Natural killer cell treated with Interleukin-12 subunit alpha and Interleukin-12 subunit beta and Interleukin-15 and Interleukin-18, amount 100 ng/mL, for 72 hours (primary cell): ENCODE measurements at places on chromosomes 11 and 22. TPM values are rescaled to one million over a fixed set of nuclear protein-coding genes. Genes with fewer than 3 reads are reported as not detected.

DNA sequence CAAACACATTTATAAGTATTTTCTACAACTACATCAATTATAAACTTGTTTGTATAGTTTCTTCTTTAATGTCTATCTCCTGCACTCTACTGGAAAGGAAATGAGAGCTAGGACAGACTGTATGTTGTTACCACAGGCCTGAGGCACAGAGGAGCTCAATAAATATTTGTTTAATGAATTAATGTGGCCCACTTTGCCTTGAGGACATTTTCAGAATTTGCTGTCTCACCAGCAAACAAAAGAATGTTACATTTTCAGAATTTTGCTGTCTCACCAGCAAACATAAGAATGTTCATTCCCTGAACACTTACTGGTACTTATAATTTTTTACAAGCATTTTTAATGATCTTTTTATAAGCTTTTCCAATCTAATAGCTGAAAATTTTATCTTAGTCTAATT, 41.9 kb upstream of the WNT7B start:
- H3K27ac ChIP-seq = no peak overlapping the region
- peaks cover 3% of the 10 kb centered on the region for H3K27me3 ChIP-seq
- no peak for DNase-seq
- no peaks in the 10 kb centered on the region for H3K36me3 ChIP-seq
- H3K4me3 ChIP-seq = no peak overlapping the region

GRCh38 chr11:79393362-79394043, 47.3 kb downstream of the TENM4 start:
- DNase-seq = no peak
- H3K36me3 ChIP-seq = no peaks in the 10 kb centered on the region
- H3K4me3 ChIP-seq = no peak overlapping the region

DNA sequence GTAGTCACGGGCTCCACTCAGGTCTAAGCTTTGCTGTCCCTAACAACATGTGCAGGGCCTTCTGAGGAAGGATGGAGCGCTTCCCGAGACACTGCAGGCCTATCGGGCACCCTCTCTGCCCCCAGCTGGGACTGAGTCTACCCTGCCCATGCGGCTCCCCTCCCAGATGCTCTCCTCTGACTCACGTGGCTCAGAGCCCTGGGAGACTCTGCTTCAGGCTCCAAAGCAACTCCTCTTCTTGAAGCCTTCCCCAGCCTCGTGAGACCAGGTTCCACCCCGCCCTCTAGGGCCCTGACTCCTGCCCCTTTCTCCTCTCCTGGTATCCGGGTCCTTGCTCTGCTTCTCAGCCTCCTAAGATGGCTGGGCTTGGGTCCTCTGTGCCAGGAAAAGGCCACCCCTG, 28.4 kb upstream of the ARFGAP3 start:
- peaks cover 6% of the 10 kb centered on the region for H3K36me3 ChIP-seq
- H3K27me3 ChIP-seq = no peaks in the 10 kb centered on the region
- no peak overlapping the region for H3K27ac ChIP-seq
- DNase-seq = no peak

DNA sequence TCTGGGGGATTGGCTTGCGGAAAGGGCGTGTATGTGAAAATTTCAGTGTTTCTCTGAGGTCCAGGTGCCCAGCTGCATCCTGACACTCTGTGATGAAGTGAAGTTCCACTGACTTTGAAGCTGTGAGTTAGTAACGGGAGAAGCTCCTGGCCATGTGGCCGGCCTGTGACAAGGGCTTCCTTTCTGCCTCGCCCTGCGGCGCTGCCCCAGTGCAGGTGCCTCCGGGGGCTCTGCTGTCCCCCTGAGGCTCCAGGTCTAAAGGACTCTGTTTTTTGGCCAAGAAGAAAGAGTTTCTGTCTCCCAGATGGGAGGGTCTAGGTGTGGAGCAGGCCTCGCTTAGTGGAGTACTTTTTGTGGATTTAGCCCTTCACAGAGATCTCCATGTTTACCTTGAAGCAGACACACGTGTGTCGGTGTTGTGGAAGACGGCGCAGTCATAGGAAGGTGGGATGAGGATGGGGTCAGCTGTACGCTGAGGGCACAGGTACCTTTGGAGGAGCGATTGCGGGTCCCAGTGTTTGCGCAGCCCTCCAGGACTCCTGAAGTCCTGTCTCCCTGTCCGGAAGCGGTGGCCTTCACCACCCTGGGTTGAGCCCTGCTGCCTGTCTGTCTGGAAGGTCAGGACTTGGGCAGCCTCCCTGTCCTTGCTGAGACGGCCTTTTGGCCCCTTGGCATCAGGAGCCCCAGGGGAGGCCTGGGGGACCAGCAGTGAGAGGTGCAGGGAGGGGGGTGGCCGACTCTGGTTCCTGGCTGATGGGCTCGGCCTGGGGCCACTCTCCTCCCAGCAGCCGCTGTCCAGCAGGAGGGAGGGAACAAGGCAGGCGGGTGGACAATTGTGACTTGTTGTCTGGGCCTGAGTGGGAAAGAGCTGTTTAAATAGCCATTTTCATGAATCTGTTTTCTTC, 1249.3 kb downstream of the BRD1 start:
- no peak overlapping the region for H3K27ac ChIP-seq
- H3K4me3 ChIP-seq = no peak overlapping the region
- DNase-seq = no peak
- no peaks in the 10 kb centered on the region for H3K36me3 ChIP-seq
- H3K27me3 ChIP-seq = peaks cover 19% of the 10 kb centered on the region
- H3K4me1 ChIP-seq = no peaks in the 10 kb centered on the region

GRCh38 chr11:46210133-46210636, 67.3 kb upstream of the CREB3L1 start:
- H3K27ac ChIP-seq = peak overlapping the region; percentile 76
- H3K36me3 ChIP-seq = peaks cover 5% of the 10 kb centered on the region
- peak overlapping the region; percentile 75 for H3K4me3 ChIP-seq
- H3K4me1 ChIP-seq = peaks cover 20% of the 10 kb centered on the region
- DNase-seq = peak; percentile 63

GRCh38 chr11:61035526-61035835, 64.0 kb downstream of the CD6 start:
- H3K27me3 ChIP-seq = peaks cover 2% of the 10 kb centered on the region
- no peak overlapping the region for H3K4me3 ChIP-seq
- no peak for DNase-seq
- no peaks in the 10 kb centered on the region for H3K4me1 ChIP-seq

- no peak overlapping the region for H3K27ac ChIP-seq
- H3K36me3 ChIP-seq = no peaks in the 10 kb centered on the region
- peak overlapping the region; percentile 86 for H3K4me3 ChIP-seq
- H3K4me1 ChIP-seq = peaks cover 15% of the 10 kb centered on the region
- H3K27me3 ChIP-seq = peaks cover 13% of the 10 kb centered on the region
Measured at GRCh38 chr11:2885017-2885677, 428 bp downstream of the CDKN1C start.

NAALADL1 gene
- total RNA-seq = 34.7 TPM

ANKK1 gene
- not detected for total RNA-seq

RAC2 gene
- 666 TPM for total RNA-seq

CFAP300 gene
- not detected for total RNA-seq

FAM227A gene
- total RNA-seq = not detected

SLC22A25 gene
- not detected for total RNA-seq
